ELR (cell line): ENCODE measurements at places on chromosomes 11 and 22.

DNA sequence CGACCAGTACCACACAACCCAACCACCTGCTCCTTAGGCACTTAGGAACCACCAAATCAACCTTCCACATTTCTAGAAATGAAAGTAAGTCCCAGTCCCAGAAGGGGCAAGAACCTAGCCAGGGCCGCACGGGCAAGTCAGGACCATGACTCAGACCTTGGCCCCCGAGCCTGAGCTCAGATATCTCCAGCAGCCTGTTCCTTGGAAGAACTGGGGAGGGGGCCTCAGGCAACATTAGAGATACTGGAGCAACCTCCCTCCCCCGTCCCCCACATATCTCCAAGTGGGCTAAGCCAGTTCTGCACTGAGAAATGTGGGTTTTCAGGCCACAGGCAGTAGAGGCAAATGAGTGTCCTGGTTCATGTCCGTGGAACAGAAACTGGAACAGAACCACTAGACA, 7.7 kb downstream of the ARAP1 start:
- DNase-seq = no peak

DNA sequence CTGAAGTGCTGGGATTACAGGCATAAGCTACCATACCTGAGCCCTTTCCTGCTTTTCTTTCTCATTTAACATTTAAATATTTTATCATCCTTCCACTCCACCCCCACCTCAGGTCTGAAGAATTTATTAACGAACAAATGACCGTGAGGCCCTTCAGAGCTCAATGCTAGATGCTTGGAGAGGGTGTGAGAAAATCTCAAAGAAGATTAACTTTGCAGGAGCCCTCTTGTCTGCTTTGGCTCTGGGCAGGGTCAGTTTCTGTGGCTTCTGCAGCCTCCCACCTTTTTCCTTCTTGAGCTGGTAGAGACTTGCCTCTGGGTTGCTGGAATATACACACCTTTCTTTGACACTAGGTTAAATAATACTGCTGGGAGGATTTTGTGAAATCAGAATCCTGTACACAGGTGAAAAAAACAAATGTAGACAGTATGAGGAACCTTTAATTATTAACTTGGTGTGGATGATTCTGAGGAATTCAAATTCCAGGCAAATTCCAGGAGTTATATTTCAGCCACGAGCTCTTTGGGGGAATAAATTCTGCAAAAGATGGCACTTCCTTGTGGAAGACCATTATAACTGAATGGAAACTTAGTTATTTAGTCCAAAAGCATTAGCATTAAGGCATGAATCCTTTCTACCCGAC, 3.4 kb upstream of the ZBTB44 start:
- no peak for DNase-seq

- DNase-seq = no peak
These were observed 53.1 kb upstream of the B3GAT1 start for GRCh38 chr11:134464981-134465730.

DNA sequence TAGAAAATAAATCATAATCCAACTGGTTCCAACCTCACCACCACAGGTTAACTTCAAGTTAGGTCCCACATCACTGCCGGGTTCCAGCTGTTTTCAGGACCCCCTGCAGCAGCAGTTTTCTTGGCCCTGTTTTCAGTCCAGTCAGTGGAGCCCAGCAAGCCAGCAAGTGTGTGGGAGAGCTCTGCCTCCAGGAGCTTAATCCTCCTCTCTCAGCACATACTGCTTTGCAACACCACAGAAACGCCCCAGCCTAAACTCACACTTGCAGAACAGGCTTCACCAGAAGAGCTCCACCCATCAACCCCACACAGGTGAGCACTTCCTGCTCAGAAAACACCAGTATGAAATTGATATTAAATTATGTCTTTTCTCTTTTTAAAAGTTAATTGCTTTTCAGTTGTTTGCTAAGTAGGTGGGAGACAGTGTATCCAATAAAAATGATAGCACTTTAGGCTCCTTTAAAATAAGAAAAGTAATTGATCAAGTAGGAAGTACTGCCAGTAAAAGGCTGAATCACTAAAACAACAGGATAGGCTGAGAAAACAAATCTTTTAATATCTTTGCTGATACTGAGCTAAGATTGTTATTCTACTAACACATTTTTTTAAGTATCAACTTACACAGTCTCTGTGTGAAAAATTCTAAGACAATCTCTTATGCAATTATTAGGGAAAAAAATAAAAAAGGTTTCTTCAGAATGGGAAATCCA, 81.5 kb upstream of the TP53AIP1 start:
- no peak for DNase-seq

DNA sequence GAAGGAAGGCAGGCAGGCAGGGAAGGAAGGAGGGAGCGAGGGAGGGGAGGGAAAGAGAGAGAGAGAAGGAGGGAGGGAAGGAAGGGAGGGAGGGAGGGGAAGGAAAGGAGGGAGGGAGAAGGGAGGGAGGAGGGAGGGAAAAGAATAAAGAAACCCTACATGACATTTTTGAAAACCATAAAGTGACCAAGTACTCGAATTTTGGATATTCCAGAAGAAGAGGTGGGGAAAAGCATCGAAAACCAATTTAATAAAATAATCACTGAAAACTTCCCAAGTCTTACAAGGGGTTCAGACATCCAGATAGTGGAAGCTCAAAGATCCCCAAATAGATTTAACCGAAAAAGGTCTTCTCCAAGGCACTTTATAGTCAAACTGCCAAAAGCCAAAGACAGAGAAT, 11.7 kb downstream of the GDPD4 start:
- no peak for DNase-seq

DNA sequence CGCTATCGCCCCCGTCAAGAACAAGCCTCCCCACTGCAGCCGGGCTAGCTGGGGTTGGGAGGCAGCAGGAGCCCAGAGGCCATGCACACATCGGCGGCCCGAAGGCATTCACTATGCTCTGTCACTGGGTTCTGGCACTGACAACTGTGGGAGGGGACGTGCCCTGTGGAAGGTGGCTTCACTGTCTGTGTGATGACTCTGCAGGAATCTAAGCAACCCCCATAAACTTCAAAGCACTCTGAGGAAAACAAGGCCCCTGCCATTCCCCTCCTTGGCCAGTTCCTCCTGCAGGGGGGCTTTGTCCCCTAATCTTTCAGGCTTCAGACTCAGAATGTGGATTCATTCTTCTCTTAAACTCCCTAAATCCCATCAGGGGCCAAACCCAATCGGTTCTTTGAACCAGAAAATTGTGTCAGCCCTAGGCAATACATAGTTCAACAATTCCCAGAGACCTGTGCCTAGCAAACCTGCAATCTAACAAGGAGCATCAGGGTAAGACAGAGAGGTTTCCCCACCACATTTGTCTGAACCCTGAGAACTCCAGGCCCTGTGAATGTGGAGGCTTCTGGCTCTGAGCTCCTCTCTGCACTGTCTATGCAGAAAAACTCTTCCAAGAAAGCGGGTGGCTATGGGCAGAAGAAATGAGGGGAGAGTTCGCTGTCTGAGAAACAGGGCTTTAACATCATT, 1477.2 kb downstream of the TBC1D22A start:
- no peak for DNase-seq

DNA sequence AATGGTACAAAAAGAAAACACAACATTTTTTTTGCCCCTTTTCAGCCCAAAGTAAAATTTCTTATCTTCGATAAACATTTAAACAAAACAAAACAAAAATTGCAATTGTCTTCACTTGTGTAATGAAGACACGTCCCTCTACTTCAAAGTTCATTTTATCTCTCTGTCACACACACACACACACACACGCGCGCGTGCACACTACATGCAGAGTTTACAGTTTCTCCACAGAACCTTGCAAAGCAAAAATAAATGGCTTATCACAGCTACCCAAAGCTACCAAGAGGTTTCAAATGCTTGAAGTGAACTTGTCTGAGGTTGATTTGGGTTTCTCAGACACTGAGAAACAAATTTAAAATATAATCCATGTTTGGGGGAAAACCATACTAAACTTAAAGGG, 72.3 kb downstream of the ETS1 start:
- DNase-seq = no peak

DNA sequence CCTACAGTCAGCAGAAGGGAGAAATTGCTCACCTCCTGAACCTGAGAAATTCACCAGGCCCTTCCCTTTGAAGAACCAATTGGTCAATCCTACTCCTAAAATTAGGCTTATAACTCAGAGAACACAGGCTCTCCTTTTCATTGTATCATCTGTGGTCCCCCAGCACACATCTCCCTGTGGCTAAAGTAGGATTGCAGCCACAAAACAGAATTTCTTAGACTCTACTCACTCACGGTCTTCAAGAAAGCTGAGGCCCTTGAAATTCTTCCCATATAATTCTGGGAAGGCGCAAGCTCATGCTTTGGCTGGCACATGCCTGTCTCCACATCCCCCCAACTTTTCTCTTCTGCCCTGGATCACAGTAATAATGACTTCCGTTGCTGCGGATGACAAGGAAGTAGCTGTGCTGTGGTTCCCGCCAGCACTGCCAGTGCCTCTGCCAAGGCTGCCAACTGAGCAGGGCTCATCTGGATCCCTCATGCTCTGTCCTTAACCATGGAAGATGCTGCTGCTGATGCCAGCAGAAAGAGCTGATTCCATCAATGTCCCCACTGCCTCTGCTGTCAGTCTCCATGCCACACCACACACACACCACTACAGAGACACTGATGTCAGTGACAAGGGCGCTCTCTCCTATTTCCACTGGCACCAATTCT, 200.6 kb upstream of the POU2AF2 start:
- DNase-seq = no peak

DNA sequence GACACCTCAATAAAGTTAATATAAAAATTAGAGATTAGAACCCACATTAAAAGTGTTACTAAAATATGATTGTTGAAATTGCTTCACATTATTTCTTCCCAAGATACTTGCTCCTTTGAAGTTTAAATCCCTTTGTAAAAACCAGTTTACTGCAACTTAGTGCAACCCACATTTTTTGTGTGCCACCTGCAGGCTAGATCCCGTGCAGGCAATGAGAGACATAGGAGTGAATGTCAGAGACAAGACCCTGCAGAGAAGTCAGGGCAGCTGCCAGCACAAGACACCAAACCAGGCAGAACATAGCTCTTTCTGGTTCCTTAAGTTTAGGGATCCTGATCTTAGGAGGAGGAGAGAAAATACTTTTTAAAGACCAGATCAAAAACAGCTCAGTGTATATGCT, 142.8 kb upstream of the MTNR1B start:
- no peak for DNase-seq

DNA sequence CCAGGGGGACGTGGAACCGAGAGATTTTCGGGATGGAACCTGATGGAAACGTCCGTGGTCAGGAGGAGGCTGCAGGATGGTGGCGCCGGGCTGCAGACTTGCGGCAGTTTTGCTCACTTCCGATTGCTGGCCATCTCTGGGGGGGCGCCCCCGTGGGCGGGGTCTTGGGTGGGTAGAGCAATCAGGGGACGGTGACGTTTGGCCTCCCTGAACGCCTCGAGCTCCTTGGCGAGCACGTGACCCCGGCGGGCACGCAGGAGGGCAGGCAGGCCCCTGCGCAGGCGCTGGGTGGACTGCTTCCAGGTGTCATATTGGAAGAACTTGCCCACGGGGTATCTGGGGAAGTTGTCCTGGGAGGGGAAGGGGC, 6.3 kb downstream of the IGF2 start:
- no peak for DNase-seq

DNA sequence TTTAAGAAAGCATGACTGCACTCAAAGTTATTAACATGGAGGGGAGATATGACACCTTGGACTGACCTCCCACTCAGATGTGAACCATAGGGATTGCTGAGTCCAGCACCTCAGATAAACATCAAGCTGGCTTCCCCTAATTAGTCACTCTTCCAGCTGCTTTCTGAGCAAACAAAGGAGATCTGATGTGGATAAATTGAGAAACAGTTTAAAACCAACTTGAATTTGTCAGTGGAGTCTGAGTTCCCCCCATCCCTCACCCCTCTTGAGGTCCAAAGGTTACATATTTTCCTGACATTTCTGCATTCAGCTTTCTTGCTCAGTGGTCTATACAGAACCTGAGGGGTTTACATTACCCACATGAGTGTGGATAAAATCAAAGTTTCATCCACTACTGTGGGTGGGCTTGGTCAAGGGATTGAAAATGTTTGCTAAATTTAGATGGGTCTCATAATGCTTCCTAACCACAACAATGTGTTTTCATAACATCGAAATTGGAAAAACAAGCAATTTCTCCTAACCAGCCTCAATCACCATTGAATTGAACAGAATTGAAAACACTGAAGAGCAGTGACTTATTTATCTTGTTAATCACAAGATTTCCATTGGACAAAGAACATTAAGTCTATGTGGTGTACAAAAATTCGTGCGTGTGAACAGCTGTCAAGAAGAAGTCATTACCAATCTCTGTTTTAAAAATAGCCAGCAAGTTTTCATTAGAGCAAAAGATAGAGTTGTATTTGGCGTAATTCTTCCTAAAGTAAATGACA, 292.3 kb downstream of the METTL15 start:
- DNase-seq = peak; percentile 58

GRCh38 chr11:120324932-120325810, at the start of gene TLCD5:
TSS of gene TLCD5 (plus strand) at chr11:120325299. CDS start at chr11:120327442, 2,143 bp downstream.
- peak; percentile 82 for DNase-seq

- peak; percentile 26 for DNase-seq
These were observed 40.3 kb downstream of the ALX4 start for GRCh38 chr11:44269369-44270351.

- DNase-seq = no peak
These were observed 223 bp downstream of the WT1 start for GRCh38 chr11:32435152-32435480.

DNA sequence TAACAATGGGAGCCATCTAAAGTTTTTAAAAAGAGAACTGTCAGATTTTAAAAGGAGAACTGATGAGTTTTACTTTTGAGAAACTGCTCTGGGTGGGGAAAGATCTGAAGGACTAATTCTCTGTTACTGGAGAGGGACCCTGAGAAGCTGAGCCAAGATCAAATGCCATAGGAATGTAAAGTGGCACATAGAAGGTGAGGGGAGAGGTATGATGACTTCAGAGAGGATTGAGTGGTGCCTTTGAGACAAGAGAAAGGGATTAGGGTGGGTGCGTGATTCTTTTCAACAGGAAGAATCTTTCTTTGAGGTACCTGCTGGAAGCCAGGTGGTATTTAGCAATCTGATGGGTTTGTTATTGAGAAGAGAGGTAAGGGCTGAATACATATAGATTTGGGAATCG, 9.0 kb downstream of the CRKL start:
- DNase-seq = no peak

DNA sequence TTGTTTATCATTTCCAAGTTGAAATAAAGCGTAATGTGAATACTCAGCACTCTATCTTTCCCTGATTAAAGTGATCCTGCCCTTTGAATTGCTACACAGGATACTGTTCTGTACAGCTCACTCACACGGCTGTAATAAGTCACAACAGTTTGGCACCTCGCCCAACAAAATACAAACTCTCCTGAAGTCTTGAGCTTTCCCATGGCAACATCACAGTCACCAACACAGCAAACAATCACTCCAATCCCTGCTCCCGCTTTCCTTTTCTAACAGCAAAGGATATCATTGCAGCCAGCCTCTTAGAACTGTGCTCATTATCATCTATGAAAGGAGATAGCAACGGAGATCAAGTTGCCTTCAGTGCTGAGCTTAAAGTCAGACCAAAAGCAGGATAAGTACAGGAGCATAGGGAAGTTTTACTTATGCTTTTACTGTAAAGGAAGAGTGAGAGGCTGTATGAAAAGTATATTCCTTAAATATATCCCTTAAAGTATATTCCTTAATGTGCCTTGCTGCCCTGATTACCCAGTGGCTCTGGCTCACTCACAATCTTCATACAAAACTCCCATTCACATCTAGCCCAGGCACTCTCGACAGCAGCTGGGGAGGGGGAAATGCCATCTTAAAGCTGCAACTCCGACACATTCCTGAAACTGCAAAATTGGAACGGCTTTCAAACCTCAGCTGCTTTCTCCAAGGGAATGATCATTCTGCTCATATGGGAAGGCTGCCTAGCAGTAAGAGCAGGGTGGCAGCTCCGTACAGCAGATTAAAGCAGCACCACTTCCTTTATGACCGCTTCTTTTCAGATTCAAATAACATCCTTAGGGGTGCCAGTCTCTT, 35.8 kb downstream of the MAML2 start:
- peak; percentile 99 for DNase-seq
